ENCODE measurements at places on chromosomes 7 and 10. TPM values are rescaled to one million over a fixed set of nuclear protein-coding genes. Genes with fewer than 3 reads are reported as not detected.

WEE2 gene
- not detected for polyA plus RNA-seq

ERLIN1 gene
- 40.4 TPM for polyA plus RNA-seq

GRK5 gene
- 29.3 TPM for polyA plus RNA-seq

NEBL gene
- polyA plus RNA-seq, result 0.04 TPM

PCLO gene
- polyA plus RNA-seq, result 0.01 TPM

HTRA1 gene
- polyA plus RNA-seq, result 179 TPM

GCK gene
- 0.35 TPM for polyA plus RNA-seq

UNC5B gene
- 8.1 TPM for polyA plus RNA-seq

FLNC gene
- 25.8 TPM for polyA plus RNA-seq

POLR3A gene
- polyA plus RNA-seq, result 16.3 TPM

EMX2 gene
- polyA plus RNA-seq, result not detected

CACNB2 gene
- 0.93 TPM for polyA plus RNA-seq

LRMDA gene
- 0.12 TPM for polyA plus RNA-seq

PRF1 gene
- not detected for polyA plus RNA-seq

ADCY1 gene
- polyA plus RNA-seq, result 0.10 TPM

ITIH2 gene
- not detected for polyA plus RNA-seq

SRRT gene
- polyA plus RNA-seq, result 42.4 TPM

DDIT4 gene
- 120 TPM for polyA plus RNA-seq

KCNIP2 gene
- polyA plus RNA-seq, result 0.61 TPM

H2BK1 gene
- not detected for polyA plus RNA-seq

MEST gene
- polyA plus RNA-seq, result 236 TPM

ATOH7 gene
- polyA plus RNA-seq, result not detected

SERPINE1 gene
- 356 TPM for polyA plus RNA-seq

EIF4H gene
- 378 TPM for polyA plus RNA-seq

All from AG04450 (cell line).